ENCODE measurements at places on chromosomes 16 and 17. TPM values are rescaled to one million over a fixed set of nuclear protein-coding genes. Genes with fewer than 3 reads are reported as not detected.

Gene DCAF7
- total RNA-seq: 25.2 TPM

Gene CHP2
- total RNA-seq: 121 TPM

Gene C17orf113
- total RNA-seq: 1.7 TPM

Gene MT1G
- not detected for total RNA-seq

Gene DNAAF1
- total RNA-seq: 0.71 TPM

Gene C17orf50
- not detected for total RNA-seq

DNA sequence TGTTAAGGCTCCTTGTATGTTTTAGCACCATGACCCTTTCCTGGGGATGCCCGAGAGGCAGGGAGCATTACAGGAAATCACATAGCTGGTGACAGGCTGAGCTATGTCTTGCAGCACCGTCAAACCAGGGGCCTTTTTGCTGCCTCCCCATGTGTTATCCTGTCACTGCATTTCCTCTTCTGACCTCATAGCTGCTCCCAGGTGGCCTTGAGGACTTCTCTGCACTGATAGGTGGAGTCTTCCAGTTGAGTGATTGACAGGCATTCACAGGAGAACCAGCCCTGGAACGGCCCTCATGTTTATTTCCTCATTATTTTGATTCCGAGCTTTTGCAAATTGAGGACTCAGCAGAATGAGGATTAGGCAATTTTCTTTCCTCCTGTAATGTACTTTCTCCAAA lies 349.6 kb downstream of the HAPSTR1 start:
- DNase-seq: no peak

DNA sequence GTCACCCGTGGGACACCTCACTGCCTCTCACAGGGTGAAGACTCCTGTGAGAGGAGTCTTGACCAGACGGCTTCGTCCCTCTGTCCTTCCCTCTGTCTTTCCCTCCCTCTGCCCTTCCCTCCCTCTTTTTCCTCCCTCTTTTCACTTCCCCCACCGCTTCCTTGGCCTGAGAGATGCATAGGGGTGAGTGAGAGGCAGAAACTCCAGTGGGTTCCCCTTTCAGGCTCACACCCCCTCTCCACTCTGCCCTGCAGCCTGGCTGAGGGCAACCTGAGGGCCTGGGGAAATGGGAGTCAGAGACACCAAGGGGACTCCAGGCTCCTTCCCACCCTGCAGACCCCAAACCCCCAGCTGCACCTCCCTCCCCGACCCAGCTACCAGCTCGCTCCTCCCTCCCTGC lies 14.6 kb upstream of the KRT17 start:
- no peak for DNase-seq

DNA sequence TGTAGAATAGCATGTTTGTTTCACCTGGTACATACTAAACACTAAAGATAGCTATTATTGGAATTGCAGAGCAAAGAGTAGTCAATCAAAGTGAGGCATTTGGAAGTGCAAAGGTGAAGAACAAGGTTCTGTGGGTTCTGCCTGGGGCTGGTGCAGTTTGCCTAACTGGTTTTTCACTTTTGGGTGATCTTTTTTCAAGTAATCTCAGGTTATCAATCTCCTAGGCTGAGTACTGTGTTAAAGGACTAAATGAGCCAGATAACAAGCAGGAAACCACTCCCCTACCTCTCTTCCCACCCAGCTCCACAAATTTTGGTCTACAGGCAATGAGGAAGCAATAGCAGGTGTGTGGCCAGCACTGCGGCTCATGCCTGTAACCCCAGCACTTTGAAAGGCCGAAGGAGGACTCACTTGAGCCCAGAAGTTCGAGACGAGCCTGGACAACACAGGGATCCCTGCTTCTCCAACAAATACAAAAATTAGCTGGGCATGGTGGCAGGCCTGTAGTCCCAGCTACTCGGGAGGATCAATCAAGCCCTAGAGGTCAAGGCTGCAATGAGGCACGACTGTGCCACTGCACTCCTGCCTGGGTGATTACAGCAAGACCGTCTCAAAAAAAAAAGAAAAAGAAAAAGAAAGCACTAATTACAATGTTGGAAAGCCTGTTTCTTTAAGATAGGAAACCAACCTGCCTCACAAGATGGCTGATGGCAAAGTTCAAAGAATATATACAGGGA lies 2.0 kb upstream of the NTAN1 start:
- no peak for DNase-seq

DNA sequence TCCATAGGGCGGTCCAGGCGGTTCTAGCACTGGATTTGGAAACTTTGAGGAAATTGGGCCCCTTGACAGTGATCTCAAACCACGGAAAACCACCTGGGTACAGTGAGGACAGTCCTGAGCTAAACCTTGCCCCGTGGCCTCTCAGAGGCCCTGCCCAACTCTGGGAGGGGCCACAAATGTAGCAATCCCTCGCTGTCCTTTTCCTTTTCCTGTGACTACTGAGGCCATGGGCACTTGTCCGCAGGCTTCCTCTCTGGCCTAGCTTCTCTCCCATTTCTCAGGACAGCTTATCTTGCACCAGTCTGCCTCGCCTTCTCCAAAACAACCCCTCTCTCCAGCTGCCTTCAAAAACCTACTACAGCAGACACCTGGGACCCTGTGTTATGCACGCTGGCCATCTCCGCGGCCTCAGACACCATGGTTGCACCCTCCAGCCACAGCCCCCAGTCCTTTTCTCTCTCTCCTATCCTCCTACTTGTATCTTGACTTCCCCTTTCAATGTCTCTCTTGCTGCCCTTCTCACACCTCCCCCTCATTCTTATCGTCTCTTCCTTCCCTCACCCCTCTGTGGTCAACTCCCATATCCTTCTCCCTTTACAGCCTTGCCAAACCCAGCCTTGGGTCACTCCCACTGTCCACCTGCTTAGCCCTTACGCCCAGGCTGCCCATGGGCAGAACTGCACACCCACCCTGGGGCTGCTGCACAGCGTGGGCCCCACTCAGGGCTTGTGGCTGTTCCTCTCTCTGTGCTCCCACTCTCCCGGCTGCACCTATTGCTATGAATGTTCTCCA lies 7.6 kb downstream of the SCPEP1 start:
- DNase-seq: no peak

DNA sequence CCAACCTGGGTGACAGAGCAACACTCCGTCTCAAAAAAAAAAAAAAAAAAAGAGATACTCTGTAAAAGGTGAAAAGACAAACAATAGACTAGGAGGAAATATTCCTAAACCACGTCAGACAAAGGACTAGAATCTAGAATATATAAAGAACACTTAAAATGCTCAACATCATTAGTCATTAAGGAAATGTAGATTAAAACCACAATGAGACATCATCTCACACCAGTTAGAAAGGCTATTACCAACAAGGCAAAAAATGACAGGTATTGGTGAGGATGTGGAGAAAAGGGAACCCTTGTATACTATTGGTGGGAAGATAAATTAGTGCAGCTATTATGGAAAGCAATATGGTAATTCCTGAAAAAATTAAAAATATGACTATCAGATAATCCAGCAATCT lies 903.1 kb upstream of the SOX9 start:
- DNase-seq: no peak

DNA sequence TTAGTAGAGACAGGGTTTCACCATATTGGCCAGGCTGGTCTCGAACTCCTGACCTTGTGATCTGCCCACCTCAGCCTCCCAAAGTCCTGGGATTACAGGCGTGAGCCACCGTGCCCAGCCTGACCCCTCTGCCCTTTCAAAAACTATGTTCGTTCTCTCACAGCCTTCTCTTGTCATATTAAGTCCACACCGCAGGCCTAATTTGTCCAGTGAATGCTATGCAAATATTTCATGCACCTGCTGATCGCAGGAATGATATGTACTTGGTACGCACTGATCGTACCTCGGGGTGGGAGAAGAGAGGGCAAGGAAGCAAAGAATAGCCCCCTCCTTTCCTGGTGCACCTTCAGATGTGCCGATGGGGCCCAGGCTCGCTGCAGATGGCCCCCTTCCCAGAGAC lies 3.0 kb upstream of the BIRC5 start:
- no peak for DNase-seq

DNA sequence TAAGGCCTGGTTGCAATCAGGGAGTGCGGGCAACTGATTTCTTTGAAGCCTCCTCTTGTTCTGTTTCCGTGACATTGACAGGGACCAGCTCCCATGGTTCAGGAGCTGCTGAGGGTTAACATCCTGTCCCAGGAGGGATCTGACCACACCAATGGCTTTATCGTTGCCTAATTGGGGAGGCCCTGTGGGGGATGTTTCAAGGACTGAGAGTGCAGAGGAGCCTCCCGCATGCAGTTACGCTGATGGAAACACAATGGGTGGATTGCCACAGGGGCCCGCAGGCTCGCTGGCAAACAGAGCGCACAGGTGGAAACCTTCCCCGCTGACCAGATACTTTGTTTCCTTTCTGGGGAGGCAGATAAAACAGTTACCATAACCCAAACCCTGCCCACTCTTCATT lies 23.8 kb upstream of the ABCC1 start:
- DNase-seq: no peak

All from lower leg skin (tissue), 4 donors.